ENCODE measurements at places on chromosomes 7 and 10.

DNA sequence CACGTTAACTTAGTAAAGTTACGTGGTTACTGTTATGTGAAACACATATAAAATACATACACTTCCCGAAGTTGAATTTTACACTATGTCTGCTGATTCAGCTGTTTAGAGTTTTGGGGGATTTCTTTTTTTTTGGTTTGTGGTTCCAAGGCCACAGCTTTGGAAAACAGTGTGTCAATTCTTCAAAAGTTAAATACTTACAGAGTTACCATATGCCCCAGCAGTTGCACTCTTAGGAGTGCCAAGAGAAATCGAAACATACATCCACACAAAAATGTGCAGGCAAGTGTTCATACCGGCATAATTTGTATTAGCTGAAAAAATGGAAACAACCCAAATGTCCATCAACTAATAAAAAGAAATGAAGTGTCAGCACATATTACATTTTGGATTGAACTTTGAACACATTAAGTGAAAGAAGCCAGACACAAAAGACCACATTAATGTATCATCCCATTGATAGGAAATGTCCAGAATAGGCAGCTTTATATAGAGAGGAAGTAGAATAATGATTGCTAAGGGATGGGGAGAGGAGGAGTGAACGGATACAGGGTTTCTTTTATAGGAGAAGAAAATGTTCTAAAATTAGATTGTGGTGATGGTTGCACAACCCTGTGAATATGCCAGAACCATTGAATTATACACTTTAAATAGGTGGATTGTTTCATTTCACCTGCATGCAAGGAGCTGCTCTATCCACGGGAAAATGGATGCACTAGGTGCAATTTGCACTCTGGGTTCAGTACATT, 17.6 kb downstream of the APBB1IP start:
- no peak for DNase-seq

DNA sequence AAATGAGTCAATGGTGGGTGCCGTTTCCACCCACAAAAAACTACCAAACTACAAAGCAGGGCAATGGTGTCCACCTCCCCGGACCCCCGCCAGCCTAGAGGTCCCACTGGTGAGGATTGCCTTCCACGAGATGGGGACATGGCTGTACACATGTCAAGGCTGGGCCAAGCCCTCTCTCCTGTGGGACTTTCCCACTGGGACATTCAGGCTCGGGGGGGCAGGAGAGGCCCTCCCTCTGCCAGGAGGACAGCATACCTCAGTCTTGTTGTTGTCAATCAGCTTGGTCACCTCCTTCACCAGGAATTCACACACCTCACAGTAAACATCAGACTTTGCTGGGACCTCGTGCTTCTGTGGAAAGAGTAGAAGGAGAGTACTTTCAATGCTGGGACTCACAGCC, 31.1 kb downstream of the PSAP start:
- no peak for DNase-seq

- no peak for DNase-seq
Observed at GRCh38 chr7:40428421-40428820, 293.6 kb downstream of the SUGCT start.

DNA sequence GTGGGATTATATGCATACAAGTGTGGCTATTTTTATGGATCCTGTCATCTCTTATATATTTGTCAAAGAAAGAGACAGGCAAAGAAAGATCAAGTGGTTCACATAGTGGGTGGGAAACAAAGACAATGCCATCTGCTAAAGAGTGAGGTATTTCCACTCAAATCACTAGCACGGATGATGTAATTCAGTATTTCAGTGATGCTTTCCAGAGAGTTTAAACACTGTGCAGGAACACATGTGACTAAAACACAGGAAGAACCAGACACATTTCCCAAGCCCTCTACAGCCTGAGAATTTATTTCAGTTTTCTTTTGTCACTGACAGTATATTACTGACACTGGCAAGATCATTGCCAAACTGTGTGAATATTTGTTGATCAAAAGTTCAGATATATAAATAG, 885.7 kb upstream of the CELF2 start:
- no peak for DNase-seq

DNA sequence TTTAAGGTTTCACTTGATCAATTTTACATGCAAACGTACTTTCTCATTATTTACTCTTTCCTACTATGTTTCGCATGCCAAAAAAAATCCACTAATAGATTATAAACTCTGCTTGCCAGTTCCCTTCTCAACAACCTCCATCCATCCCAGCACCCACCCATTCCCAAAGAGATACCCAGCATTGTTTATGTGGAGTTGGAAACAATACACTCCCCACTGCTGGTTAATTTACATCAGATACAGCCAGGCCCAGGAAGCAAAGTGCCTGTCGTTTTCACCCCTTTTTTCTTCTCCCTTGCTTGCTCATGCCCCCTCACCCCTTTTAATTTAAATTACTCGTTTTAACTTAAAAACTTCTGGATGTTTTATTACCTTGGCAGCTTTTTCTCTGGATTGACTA, 59.9 kb downstream of the HIBADH start:
- DNase-seq: no peak

DNA sequence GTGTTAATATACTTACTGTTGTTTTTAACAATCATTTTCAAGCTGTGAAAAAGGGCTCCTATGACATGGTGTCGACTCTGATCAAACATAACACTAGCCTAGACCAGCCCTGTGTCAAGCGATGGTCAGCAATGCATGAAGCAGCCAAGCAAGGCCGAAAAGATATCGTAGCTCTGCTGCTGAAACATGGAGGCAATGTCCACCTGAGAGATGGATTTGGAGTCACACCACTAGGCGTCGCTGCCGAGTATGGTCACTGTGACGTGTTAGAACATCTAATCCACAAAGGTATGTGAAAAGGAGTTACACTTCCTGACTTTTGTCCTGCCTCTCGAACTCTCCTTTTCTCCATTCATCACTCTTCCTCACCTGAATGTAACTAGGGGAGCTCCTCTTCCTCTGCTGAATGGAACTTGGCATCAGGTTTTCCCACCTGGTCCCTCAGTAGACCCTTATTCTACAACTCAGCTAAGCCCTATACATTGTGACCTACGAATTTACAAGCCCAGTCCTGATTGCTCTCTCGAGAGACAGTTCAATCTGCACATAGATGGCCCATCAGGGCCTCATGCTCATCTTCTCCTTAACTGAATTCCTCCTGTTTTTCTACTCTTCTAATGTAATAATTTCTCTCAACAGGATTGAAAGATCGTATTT, 23.0 kb downstream of the ASB15 start:
- no peak for DNase-seq

- no peak for DNase-seq
Observed at GRCh38 chr10:50336140-50336539, 84.8 kb upstream of the ASAH2 start.

DNA sequence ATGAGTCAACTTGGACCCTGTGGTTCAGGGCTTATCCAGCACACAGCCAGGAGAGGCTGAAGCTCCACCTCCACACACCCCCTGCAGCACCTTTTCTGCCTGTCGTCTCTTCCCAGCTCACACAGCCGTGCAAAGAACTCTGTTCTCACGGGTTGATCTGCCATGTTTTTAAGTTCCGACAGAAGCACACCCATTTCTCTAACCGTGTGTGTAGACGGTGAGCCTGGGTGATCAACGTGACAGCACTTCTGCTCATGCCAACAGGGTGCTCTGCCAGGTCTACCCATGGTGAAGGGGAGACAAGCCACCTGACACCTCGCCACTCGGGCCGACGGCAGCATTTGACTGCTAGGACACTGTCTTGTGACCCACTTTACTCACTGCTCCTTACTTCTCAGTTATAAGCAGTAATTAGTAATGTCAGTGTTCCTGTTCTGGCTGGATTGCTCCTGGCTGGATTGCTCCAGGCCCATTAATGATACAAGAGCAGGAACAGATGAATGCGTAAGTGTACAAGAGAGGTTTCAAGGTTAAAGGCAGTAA, 90.5 kb downstream of the RNF216 start:
- no peak for DNase-seq

DNA sequence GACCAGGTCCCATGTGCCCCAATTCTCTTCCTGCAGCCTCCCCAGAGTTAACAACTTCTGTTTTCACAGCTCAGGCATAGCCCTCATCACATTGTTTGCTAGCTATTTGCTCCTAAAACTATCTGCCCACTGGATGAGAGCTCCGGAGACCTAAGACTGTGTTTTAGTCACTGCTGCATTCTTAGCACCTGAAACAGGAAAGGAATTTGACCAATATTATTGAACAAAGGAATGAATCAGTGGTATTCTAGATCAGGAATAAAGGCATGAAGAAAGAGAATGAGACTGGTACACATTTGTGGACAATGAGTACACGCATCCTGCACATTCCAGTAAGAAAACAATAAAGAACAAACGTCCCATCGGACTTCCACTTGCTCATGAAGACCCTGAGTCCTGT, 54.8 kb downstream of the PPP1R17 start:
- no peak for DNase-seq

GRCh38 chr7:132742189-132742612, 165.9 kb upstream of the PLXNA4 start:
- no peak for DNase-seq

- DNase-seq: no peak
Observed at GRCh38 chr10:5945190-5945509, 32.2 kb downstream of the IL15RA start.

GRCh38 chr7:157124690-157125089, 14.0 kb upstream of the UBE3C start:
- no peak for DNase-seq

DNA sequence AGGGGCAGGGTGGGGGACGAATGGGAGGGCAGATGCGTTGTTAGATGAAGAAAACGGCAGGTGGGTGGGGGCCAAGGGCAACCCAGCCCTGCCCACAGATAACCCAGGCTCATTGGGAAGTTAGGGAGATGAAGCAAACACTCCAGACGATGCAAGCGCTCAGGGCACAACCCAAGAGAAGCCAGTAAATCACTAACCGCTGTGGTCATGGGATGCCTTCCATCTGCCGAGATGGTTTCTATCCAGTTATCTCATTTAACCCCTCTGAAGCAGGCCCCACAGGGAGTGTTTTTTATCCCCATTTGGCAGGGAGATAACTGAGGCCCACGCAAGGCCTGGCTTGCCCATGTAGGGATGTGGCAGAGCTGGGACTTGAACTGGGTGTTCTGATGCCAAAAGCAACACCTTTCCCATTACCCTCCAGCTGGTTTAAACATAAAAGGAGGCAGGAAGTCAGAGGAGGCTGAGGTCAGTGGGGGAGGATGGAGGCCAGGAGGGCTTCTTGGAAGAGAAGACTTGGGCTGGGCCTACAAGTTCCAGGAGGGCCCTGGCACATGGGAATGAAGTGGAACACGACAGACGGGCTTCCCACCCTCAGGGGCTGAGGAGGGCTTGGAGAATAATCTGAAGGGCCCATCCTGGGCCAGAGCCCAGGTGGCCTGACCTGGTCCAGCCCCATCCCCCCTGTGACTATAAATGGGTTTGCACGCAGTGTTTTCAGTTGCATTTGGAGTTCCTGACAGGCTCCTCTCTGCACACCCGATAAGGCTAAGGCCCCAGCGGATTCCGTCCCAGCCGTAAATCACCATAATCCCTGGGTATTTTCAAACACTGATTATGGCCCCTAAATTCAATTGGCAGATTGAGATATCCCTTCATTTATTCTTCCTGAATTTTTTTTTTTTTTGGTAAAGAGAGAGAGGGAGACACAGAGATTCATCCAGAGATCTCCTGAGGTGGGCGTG, 80.9 kb downstream of the NEURL1 start:
- DNase-seq: no peak

GRCh38 chr10:96093948-96094347, 36.1 kb upstream of the ZNF518A start:
- DNase-seq: no peak

GRCh38 chr10:83647526-83647925, 491.8 kb upstream of the GHITM start:
- no peak for DNase-seq

DNA sequence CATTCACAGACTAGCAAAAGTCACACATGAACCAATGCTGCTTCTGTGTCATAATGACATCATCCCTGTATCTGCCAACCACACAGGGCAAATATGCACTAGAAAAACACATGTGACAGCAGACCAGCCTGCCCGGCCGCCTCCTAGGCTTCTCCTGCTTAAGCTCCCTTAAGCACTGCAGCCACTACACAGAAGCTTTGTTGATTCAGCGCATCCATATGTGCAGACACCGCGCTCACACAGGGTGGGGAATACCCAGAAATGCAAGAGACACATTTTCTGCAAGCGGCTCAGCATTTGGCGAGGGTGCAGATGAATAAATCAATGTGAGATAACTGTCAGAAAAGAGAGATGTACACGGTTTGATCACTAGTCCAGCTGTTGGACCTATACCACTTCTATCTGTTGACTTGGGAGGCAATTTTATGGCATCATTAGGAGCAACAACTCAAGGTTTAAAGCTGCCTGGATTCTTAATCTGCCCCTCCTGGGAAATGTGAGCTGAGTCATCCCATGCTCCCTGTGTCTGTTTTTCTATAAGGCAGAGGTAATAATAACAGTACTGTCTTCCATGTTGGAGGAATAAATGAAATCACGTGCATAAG, 33.4 kb downstream of the CPXM2 start:
- DNase-seq: no peak

- DNase-seq: no peak
Observed at GRCh38 chr10:69351589-69351988, 65.1 kb downstream of the TACR2 start.

- no peak for DNase-seq
Observed at GRCh38 chr7:73829505-73829904, 1.3 kb upstream of the CLDN4 start.

DNA sequence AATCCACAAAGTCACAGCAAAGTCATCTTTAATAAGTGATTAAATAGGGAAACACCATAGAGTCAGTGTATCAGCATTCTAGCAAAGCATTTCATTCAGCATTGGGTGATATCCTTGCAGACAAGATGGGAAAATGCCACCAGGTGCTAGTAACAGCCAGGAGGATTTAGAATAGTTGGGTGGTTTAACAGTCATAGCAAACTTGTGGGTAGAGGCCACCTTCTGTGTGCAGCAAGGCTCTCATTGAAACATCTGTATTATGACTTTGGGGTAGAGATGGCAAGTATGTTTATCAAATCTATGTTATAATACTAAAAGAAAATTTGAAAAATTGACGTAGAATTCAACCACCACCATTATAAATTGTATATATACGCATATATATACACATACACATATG, 26.4 kb upstream of the ADO start:
- no peak for DNase-seq

- no peak for DNase-seq
Observed at GRCh38 chr7:112296432-112296831, 89.9 kb downstream of the ZNF277 start.

- no peak for DNase-seq
Observed at GRCh38 chr10:43053825-43054224, 23.0 kb upstream of the RET start.

DNA sequence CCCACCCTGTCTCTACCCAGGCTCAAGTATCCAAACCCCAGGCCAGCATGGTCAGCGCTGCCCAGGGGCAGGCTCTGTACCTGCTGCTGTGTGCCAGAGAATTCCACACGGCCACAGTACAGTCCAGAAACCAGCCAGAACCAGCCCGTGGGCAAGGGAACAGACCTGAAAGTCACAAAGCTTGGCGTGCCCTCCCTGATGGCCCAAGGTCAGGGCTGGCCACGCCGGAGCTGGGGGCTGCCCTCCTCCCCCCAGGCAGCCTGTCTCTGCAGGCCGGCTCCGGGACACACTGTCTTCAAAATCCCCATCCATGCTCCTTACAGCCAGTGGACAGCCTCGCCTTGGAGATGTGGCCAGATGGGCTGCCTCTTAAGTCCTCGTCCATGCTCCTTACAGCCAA, 78.4 kb downstream of the CTBP2 start:
- DNase-seq: no peak

- DNase-seq: no peak
Observed at GRCh38 chr10:75425291-75426079, 5.9 kb upstream of the LRMDA start.

GRCh38 chr7:25968205-25968993, 183.6 kb upstream of the NFE2L3 start:
- DNase-seq: no peak

Measured in T-helper 22 cell (primary cell).